ENCODE measurements at places on chromosomes 16 and 17.

DNA sequence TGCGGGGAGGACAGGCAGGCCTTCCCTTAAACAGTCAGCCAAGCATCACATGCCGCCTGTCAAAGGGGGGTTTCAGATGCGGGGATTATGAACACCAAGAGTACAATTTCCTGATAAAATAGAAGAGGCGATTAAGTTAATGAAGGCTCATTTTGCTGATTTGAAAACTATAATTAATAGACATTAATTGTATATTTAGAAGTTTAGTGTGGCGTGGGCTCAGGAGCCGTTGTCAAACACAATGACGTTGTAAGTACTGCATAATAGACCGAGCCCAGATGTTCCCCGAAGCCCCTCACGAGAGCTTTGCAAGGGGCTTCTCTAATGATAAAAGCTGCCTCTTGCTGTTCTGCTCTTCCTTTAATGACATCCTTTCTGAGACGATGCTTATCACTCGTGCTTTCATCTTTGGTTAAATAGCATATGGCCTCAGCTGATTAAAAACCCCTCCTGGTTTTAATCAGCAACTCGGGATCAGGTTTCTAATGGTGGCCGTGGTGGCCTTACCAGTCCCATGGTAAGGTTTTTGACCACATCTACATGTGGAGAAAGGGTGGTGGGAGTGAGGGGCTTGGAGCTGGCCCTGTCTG is 28.2 kb downstream of the SNX20 start:
- no peak for DNase-seq

DNA sequence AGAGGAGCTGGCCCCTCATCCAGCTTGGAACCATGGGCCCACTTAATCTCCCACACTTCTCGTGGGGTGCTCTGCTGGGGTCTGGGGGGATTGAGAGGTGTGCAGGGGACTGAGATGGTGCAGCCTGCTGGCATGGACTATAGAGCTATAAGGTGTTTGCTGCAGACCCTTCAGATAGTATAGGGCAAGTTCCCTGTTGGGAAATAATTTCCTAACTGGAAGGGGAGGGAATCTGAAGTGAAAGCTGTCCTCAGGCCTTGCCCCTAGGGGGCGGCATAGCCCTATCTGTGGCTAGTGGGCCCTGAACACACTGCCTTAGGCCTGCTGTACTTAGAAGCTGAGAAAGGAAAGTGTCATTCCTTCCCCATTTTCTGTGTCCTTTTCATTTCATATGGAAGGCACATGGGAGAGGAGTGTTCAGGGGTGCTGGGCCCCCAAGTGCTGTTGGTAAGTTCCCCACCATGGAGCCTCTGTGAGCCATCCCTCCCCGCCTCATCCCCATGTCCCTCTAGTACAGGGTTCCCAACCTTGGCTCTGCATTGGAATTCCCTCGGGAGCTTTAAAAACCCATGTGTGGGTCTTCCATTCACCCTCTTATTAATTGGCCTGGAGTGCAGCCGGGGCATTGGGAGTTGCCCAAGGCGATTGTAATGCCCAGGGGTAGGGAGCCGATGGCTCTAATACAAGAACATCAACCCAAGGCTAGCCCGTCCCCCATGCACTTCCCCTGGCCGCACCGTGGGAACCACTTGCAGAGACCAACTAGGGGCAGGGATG is 19.7 kb downstream of the GOSR2 start:
- peak; percentile 58 for DNase-seq

DNA sequence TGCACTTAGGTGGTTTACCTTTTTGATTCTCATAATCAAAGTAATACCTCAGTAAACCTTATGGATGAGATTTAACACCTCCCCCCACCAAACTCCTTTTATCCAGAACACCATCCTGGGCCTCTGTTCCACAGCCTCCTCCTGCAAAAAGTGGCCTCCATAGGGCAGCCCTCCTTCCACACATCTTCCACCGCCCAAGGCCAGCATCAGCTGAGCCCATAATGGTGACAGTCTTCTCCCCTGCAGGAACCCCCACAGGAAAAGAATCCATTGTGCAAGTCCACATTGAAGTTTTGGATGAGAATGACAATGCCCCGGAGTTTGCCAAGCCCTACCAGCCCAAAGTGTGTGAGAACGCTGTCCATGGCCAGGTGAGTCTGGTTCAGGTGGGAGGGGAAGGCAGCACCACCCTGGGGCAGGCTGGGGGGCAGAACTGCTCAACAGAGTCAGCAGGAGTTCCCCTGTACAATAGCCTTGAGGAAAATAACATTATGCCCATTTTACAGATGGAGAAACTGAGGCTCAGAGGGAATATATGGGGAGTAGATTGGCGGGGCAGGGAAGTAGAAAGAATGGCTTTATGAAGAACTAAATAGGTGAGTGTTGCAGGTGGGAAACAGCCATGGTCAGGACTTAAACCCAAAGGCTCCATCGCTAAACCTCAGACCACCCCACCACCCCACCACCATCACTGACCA is 29.2 kb upstream of the BEAN1 start:
- DNase-seq: no peak

DNA sequence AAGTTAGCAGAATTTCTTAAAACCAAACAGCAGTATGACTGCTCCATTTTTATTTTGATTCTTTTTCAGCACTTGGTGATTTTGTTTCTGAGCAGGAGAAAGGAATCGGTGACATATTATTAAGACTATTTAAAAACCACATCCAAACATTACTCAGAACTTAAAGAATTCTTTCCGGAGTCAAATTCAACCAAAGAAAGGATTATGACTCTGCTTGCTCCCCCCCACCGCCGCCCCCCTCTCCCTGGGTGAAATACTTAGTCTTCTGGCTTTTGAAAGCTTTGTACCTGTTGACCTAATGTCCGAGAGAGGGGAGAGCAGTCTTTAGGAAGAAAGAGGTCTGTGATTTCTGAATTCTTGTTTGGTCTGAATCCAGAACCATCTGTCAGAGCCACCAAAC is 17.9 kb upstream of the COL1A1 start:
- DNase-seq: no peak

- DNase-seq: no peak
Measured at GRCh38 chr17:79865351-79866210, 26.3 kb upstream of the CBX4 start.

DNA sequence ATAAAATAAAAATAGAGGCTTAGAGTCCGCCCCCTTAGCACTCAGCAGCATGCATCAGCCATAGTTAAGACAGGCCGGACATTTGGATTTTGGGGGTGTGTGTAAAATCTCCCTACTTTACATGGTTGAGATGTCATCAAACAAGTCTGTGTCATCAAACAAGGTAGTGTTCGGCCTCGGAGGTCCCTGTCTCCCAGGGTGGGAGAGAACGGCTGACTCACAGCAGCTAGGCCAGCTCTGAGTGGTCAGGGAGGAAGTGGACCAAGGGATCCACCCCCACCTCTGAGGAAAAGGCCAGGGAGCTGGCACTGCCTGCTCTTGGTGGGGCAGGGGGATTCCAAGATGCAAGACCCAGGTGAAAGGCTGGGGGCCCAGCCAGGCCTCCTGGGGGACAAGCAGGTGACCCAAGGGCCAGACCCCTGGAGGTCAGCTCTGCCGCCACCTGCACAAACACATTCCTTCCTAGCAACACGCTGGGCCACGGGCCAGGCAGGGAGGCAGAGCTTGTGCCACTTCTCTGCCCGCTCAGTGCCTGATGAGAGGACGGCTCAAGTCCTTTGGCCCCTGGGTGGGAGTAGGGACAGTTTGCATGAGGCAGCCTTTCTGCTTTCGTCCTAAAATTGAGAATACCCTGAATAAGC is 28.5 kb downstream of the KIFC3 start:
- no peak for DNase-seq

DNA sequence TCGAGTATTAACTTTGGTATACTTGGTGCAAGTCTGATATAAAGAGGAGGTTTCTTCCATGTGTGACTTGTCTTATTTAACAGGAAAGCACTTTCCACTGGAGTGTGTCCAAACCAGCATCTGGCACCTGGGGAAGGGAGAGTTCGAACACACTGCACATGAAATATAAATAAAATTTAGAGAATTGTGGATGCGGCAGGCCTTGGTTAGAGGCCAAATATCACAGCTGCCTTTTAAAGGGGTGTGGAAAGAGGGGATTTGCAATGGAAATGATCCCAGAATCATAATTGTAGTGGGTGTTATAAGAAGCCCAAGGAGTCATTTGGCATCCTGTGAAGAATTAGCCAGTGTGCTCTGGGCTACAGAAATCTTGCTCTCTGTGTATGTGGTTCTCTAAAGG is 4.3 kb upstream of the NXN start:
- no peak for DNase-seq

- DNase-seq: no peak
Measured at GRCh38 chr16:68234188-68235107, 1.5 kb downstream of the ESRP2 start.

DNA sequence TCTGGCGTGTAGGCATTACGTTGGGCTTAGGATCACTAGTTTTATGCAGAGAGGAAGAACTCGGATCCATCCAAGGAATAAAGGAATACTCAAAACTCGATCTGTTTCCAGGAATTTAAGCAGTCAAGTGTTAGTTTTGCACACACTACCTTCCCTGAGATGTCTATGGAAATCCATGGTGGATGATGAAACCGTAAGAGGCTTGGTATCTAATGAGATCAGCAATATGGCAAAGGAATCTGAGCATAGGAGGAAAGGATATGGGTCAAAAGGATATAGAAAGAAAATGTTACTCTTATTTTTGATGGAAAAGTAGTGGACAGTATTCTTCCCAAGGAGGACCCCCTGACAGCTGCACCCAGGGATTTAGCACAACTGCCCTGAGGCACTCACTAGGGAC is 59.6 kb downstream of the SMG6 start:
- no peak for DNase-seq

DNA sequence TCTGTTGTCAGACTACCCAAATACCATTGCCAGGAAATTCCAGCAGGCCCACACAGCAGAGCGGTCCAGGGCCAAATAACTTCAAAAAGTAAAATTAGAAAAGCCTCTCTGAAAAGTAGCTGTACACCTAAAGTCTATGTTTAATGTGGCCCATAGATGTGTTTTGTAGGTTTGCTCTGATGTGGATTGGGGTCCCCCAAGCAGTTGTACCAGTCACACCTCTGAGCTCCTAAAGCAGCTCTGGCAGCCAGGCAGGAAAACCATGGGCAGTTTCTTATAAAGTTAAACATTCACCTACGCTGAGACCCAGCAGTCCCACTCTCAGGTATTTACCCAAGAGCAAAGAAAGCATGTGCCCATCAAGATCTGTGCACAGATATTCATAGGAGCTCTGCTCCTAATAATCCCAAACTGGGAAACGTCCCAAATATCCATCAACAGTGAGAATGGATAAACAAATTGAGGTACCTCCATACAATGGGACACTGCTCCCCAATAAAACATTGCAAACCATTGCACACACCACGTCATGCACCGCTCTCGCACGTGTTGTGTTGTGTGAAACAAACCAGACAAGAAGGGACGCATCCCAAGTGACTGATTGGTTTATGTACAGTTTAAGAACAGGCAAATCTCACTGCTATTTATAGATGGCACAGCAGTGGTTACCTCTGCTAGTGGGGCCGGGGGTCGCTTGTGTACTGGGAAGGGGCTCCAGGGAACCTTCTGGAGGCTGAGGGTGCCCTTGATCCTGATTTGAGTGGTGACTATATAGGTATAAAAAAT is 15.8 kb upstream of the PRM1 start:
- DNase-seq: no peak

DNA sequence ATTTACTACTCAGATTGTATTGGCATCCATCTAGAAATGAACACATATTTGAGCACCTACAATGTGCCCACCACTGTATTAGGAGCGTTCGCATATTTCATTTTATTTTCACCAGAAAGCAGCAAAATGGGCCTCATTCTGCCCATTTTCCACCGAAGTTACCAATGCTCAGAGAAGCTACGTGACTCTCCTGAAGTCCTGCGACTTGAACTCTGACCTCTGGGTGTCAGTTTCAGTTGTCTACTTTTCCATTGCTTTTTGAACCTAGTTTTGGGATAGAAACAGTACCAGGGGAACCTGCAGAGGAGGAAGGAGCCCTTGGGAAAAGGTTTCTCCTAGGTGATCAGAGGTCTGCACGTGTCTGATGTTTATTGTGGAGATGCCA is 139.1 kb upstream of the SDK2 start:
- DNase-seq: no peak

DNA sequence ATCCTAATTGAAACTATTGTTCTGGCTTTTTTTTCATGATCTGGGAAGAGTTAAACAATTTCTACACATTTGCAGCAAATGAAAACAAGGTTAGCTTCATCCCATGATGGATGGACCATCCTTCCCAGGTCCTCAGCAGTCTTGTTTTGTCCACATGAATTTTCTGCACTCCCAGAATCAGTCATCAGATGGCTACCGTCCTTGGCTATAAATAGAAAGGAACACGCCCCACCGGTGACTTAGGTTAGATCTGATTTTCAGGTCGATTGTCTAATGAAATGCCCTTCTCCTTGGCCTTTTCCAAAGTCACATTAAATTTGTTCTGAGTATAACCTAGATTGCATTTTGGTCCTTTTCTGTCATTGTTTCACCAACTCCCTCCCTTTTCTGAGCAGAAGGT is 41.4 kb upstream of the NOL11 start:
- no peak for DNase-seq

DNA sequence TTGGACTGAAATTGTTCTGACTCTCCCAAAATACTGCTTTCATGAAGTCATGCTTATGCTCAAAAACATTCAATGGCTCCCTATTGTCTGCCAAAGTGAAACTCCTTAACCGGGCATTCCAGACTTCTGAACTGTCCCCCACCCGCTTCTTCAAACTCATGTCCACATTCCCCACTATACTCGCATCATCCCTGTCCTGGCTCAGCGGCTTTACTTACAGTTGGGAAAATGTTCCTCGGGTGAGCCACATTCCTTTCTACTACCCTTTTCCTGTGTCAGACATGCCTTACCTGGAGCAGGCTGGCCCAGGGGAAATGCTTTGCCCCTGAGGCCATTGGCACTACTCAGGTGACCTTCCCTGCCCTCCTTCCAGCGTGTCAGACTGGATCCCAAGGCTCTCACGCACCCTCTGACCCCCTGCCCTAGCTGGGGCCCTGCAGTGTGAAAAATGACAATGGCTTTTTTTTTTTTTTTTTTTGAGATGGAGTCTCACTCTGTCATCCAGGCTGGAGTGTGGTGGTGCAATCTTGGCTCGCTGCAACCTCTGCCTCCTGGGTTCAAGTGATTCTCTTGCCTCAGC is 5.3 kb downstream of the CYGB start:
- no peak for DNase-seq

GRCh38 chr16:11205065-11205699 is 50.8 kb downstream of the SOCS1 start:
- DNase-seq: no peak

DNA sequence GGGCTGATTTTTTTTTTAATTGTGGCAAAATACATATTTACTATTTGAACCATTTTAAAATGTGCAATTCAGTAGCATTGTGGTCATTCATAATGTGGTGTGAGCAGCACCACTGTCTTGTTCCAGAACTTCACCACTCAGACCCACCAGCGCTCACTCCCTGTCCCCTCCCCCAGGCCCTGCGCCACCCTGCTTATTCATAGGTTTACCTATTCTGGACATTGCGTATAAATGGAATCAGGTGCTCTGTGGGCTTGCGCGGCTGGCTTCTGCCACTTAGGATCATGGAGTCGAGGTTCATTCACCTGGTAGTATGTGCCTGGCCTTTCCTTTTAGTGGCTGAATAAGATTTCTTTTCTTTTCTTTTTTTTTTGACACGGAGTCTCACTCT is 59.4 kb downstream of the NT5M start:
- no peak for DNase-seq
